Stimulated activated naive CD8-positive, alpha-beta T cell treated with anti-CD3 and anti-CD28 coated beads, Interleukin-15, amount 100 ng/mL, for 72 hours (primary cell): ENCODE measurements at places on chromosomes 4 and X.

- DNase-seq, result no peak
These were observed 31.0 kb upstream of the ARAF start for GRCh38 chrX:47530049-47530448.

DNA sequence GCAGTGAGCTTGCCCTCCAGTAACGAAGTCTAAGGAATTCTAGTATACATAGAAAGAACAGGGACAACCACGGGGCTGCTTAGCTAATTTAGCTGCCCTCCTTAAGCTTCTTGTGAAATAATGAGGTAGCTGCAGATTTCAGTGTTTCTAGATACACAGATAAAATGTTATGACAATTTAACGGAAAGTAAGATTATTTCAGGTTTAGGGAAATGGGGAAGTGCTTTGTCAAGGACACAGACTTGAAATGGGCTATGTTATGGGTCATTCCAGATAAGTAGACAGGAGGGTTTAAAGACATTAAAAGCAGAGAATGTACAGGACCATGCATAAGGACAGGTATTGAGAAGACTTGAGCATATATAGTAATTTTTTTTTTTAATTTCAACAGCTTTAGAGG, 34.2 kb upstream of the ZNF518B start:
- DNase-seq, result no peak

GRCh38 chrX:16914058-16914457, 32.4 kb upstream of the REPS2 start:
- no peak for DNase-seq

GRCh38 chrX:57121816-57122215, 468 bp upstream of the SPIN2B start:
- no peak for DNase-seq

GRCh38 chr4:127120441-127121090, 512.2 kb upstream of the INTU start:
- no peak for DNase-seq

- DNase-seq, result peak; percentile 20
These were observed 32.9 kb downstream of the HERC6 start for GRCh38 chr4:88411491-88412096.

DNA sequence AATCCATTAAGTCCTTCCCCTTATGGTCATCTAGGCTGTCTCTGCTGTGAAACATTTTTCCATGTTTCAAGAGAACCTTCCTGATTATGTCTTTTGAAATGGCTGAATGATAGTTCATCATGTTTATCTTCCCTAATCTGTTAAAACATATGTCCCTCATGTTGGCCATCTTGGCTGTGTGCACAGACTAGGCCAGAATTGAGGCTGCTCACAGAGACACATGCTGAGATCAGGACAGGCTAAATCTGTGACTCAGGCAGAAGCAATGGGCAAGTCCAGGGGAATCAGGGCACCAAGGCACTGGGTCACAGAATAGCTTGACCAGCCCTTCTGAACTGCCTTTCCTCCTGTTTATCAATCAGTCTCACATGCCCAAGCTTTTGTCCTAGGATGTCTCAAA, 78.3 kb downstream of the FHDC1 start:
- no peak for DNase-seq
